ENCODE measurements at places on chromosomes 12 and 14.

- no peak for DNase-seq
Measured at GRCh38 chr12:30358671-30359070, 337.0 kb downstream of the IPO8 start.

- no peak for DNase-seq
Measured at GRCh38 chr12:62622177-62622576, 155.6 kb downstream of the MON2 start.

DNA sequence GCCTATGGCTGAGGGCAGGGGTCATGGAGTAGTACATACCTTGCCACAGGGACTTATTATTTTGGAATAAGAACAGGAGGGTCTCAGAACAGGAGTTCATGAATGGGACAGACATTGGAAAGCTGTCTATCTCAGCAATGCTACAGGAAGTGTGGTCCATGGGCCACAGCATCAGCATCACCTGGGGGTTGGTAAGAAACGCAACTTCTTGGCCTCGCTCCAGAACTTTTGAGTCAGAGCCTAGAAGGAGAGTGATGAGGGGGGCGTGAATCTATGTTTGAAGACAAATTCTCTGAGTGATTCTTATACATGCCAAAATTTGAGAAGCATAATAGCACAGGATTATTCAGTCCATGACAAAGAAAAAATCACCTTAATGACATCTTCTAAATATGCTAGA lies 156.6 kb downstream of the RPAP3 start:
- DNase-seq: no peak

GRCh38 chr14:66069830-66070541 lies 416.2 kb upstream of the CCDC196 start:
- DNase-seq: no peak

- DNase-seq: no peak
Measured at GRCh38 chr12:62263966-62264365, 3.8 kb downstream of the USP15 start.

Data from Calu3 (cell line).